ENCODE measurements at places on chromosomes 2 and 18.

DNA sequence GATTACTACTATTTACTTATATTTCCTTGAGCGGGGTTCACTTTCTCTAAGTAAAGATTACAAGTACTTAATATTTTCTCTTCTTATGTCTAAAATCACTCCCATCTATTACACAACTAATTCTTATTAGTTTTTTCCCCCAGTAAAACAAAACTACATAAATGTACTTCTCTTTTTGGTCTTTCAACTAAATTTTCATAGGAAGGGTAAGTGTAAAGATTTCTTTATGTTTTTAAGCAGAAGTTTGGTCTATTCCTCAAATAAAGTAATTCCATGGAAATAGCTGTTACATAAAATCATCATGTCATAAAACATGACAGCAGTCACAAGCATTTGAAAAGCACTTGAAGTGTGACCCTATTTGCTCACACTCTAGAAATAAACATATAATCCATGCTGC lies 249.0 kb downstream of the ZEB2 start:
- DNase-seq: no peak

- DNase-seq: no peak
Observed at GRCh38 chr2:229060147-229060546, 210.9 kb downstream of the PID1 start.

GRCh38 chr2:8822218-8822617 lies 15.2 kb downstream of the KIDINS220 start:
- DNase-seq: no peak

- DNase-seq: no peak
Observed at GRCh38 chr2:240464514-240465241, 29.2 kb downstream of the GPC1 start.

DNA sequence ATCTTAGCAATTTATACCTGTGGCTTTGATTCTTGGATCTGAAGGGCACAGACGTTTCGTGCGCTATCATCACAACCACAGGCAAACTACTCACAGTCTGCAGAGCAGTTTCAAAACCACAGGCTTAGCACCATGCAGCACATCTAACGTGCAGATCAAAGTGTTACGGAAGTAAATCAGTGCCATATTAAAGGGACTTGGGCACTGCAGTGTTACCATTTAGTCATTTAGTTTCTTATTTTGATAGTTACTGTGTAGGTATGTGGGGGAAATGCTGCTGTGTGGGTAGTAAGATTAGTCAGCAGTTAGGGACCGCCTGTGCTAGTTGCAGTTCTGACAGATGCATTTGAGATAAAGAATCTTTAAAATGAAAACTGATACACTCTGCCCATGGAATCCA lies 384.0 kb downstream of the NBAS start:
- DNase-seq: no peak

DNA sequence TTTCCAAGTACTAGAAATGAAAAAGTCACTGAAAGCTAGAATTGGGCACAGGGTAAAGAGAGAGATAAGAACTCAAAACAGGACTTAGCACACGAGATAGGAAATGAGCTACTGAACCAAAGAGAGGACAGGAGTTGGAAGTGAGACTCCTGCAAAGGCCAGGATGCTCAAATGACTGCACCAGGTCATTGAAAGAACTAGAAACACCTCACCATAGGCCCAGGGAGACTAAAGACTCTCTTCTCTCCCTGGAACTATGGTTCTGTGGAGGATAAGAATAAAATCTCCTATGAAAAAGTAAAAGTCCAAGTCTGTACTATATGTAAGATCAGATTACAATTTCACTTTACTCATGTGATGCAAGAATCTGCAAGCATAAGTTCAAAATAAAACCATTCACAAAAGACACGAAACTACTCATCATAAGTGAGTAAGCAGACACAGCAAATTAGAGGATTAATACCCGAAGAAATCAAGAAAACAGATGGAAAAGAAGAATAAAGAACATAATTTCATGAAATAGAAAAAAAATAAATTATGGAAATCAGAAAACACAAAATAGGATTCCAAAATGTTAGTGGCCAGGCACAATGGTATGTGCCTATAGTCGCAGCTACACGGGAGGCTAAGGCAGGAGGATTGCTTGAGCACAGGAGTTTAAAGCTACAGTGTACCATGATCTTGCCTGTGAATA lies 6.5 kb downstream of the NBAS start:
- DNase-seq: no peak

GRCh38 chr2:202270487-202270886 lies 4.9 kb downstream of the NOP58 start:
- no peak for DNase-seq

- DNase-seq: no peak
Observed at GRCh38 chr2:170030040-170030439, 147.9 kb upstream of the MYO3B start.

DNA sequence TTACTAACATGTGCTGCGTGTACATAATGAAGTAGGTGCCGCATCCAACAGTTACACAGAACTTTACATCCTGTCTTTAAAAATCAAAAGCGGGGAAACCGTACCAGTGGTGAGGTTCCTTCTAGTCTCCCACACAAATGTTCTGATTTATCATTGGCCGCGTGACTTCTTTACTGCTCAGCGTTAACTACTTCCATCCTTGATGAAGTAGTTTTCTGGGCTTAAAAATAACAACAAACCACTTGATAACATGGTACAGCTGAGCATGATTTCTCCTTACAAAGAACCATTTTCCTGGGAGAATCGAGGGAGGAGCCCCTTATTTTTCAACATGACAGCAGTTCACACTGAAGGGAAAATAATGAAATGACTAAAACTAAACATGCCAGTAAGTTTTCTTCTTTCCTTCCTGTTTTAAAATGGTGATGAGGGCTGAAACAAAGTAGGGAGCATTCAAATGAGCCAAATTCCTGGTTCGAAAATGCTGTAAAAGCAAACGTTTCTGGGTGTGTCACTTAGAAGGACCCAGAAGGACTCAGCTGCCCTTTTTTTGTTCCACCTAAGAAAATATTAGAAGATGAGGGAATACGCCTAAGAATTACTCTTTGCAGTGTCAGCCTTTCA lies 9.9 kb downstream of the EMILIN2 start:
- DNase-seq: no peak

- no peak for DNase-seq
Observed at GRCh38 chr2:145043399-145043834, 523.5 kb upstream of the ZEB2 start.
